ENCODE measurements at places on chromosomes 1 and 21. TPM values are rescaled to one million over a fixed set of nuclear protein-coding genes. Genes with fewer than 3 reads are reported as not detected.

GRCh38 chr1:79079770-79080169 lies 73.2 kb upstream of the ADGRL4 start:
- peak; percentile 90 for DNase-seq

GRCh38 chr1:242673652-242674051 lies 149.2 kb upstream of the PLD5 start:
- no peak for DNase-seq

Gene ILDR2
- under 0.01 TPM for total RNA-seq

Gene RAD54L
- total RNA-seq, result 26.0 TPM

- no peak for DNase-seq
These were observed 20.1 kb upstream of the ADAR start for GRCh38 chr1:154628121-154628405.

DNA sequence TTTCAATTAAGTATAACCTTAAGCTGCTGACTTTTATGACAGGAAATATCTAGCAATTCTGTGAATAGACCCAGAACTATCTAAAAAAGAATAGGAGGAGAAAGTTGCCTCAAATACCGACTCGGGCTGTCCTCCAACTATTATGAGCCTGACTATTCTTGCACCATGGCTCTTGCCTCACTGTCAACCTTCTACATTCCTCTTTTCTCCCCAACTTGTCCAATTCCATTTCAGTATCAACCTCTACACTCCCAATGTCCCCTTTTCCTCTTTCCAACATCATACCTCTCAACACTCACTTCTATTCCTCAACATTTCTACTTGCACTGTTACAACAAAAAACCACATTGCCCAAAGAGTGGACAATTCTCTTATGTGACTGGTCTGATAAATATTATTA lies 2.3 kb downstream of the ZZZ3 start:
- DNase-seq, result no peak

GRCh38 chr1:11719313-11720032 lies 16.5 kb upstream of the AGTRAP start:
- DNase-seq, result peak; percentile 69

GRCh38 chr1:60896701-60897363 lies 185.5 kb upstream of the NFIA start:
- DNase-seq, result no peak

Gene ARHGEF16
- 60.7 TPM for total RNA-seq

GRCh38 chr21:35720208-35720731 lies 340.1 kb downstream of the SETD4 start:
- DNase-seq, result no peak

DNA sequence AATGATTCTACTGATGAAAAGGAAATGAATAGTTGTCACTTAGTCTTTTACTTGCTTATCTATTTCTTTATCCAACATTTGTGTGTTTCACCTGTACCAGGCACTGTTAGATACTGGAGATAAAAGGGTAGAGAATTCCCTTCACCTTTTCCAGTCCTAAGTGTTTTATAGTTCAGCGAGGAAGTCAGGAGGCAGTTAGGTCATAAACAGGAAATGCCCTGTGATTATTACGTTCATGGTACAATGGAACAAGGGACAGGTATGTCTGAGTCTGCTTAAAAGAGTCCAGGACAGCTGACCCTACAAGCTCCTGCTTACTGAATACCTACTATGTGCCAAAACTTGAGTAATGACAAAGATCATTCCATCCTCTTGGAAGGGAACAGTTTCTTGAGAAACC lies 77.8 kb downstream of the TNR start:
- DNase-seq, result no peak

DNA sequence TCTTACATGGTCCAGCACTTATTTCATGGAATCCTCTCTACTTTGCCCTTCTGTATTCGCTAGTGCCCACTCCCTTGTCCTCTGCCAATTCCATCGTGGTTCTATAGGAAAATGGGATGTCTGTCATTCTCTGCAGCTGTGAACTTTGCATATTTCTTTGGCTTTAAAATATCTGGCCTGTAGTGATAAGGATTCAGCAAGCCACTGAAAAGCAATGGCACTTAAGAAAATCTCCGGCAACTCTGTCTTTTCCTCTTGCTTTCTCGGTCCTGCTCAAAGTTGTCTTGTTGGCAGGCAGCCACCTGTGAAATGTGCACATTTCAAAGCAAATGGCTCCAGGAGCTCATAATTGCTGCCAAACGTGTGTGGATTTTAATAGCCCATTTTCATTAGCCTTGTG lies 91.8 kb downstream of the CHD1L start:
- DNase-seq, result no peak

DNA sequence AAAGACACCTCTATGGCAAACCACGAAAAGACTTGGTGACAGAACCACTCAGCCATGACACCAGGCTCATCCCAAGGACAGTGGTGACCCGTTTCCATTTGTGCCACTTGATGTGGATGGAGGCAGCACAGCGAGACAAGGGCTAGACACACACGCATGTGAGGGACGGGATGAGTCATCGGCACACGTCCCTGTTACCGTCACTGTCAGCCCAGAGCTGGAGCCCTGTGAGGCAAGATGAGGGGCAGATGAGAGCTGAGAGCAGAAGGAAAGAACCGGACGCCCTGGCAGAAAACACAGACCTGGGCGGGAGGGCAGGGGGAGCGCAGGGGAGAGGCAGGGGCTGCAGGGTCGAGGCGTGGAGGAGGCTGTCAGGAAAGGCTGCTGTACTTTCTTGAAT lies 57.8 kb downstream of the SIK1 start:
- peak; percentile 35 for DNase-seq

- DNase-seq, result peak; percentile 4
These were observed 184.3 kb downstream of the PATJ start for GRCh38 chr1:61926597-61926996.

- DNase-seq, result no peak
These were observed 41.3 kb downstream of the FHAD1 start for GRCh38 chr1:15288173-15288926.

DNA sequence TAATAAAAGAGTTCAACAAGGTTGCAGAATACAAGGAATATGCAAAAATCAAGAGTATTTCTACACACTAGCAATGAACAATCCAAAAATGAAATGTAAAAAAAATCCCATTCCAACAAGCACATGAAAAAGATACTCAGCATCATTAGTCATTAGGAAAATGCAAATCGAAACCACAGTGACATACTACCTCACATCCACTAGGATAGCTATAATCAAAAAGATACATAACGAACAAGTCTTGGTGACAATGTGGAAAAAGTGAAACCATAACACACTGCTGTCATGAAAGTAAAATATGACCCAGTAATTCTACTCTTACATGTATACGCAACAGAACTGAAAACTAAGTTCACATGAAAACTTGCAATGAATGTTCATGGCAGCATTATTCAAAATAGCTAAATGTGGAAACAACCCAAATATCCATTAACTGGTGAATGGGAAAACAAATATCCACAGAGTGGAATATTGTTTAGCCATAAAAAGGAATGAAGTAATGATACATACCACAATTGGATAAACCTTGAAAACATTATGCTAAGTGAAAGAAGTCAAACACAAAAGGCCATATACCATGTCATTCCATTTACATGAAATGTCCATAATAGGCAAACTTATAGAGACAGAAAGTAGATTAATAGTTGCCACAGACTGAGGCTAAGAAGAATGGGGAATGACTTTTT lies 34.3 kb downstream of the PIK3R3 start:
- DNase-seq, result no peak

- DNase-seq, result peak; percentile 53
These were observed 2.7 kb downstream of the SERPINC1 start for GRCh38 chr1:173914366-173914871.

Gene TARS2
- total RNA-seq, result 56.2 TPM

- DNase-seq, result peak; percentile 76
These were observed 115.6 kb upstream of the SLC45A1 start for GRCh38 chr1:8202182-8202905.

DNA sequence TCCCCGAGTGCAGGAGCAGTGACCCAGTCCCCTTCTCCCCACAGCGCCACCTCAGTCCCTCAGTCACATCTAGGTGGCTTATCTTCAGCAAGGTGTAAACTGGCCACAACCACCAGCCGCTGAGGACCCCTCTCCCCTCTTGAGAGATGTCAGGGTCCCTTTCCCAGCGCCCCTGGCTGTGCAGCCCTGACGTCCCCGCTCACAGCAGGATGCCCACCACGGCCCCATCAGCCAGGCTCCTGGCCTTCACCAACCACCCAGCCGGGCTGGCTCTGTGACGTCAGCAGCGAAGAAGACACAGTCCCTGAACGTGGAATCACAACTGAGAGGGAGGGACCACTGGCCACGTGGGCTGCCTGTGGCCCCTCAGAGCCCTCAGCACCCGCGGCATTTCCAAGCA lies 249.4 kb downstream of the NPHP4 start:
- no peak for DNase-seq

DNA sequence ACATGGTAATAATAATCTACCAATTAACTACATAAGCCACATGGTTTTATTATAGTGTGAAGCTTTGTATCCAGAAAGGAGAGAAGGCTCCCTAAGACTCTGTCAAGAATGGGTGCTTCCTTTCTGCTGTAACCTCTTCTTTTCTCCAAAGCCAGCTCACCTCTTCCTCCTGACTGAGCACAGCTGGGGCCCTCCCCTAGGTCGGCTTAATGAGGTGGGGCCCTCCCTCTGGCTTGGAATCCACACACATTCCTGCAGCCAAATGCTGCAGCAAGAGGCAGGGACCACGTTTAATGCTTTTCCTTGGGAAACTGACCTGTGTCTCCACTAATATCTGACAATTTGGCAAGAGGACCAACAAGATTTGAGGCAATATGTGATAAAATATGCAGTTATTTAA lies 94.8 kb downstream of the DSCAM start:
- DNase-seq, result no peak

DNA sequence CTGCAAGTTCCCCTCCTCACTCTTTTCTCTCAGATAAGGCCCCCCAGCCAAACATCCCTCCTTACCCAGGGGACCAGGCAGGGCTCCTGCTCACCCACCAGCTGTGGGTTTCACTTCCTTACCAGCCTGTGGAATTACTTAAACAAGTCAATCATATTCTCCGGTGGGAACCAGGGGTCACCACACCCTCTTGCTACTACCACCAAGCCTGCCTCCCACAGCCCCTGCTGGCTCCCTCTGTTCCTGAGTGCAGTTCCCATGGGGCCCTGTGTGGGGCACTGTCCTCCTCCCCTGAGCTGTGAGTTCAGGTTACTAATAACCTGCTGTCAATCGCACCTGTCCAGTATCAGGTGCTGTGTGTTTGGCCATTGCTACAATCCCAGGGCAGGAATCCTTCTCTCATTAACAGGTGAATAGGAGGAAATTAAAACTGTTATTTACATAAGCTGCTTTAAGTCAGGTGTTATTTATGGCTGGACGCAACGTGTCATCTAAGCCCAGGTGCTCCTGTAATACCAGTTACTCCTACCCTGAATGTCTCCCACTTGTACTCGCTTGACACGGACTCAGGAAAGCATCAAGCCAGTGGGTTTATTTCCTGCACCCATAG lies 53.1 kb upstream of the LBR start:
- peak; percentile 85 for DNase-seq

Gene SAMSN1
- total RNA-seq, result not detected

- DNase-seq, result peak; percentile 77
These were observed 252.4 kb upstream of the KAZN start for GRCh38 chr1:14345946-14346550.

Gene ZNF593OS
- total RNA-seq, result not detected

DNA sequence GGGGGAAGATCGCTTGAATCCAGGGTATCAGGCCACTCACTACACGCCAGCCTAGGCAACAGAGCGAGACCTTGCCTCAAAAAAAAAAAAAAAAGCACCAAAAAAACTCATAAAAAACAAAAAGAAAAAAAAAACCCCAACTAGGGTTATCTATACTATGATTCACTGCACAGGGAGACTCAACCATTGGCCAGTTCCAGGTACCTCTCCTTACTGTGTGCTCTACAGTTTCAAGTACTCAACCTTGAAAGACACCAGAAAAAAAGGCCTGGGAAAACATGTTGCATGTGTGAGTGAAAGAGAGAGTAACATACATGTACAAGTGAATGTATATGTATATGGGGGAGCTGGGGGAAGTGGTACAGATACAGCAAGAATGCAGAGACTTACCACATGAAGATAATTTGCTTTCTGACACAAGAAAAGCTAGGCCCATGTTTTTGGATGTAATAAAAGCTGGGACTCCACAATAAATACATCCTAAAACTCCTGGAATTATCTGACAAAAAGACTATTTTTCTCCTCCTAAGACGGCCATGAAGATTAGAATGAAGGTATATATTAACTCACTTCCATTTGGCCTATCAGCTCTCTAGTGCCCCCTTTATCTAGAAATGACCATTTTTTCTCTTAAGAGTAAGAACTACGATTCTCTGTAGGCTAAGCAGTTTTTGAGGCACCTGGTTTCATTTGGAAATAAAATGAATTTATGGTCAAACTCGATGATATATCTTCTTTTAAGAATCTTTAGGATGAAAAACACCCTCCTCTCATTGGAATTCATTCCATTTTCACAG lies 52.2 kb downstream of the SLC27A3 start:
- DNase-seq, result no peak

DNA sequence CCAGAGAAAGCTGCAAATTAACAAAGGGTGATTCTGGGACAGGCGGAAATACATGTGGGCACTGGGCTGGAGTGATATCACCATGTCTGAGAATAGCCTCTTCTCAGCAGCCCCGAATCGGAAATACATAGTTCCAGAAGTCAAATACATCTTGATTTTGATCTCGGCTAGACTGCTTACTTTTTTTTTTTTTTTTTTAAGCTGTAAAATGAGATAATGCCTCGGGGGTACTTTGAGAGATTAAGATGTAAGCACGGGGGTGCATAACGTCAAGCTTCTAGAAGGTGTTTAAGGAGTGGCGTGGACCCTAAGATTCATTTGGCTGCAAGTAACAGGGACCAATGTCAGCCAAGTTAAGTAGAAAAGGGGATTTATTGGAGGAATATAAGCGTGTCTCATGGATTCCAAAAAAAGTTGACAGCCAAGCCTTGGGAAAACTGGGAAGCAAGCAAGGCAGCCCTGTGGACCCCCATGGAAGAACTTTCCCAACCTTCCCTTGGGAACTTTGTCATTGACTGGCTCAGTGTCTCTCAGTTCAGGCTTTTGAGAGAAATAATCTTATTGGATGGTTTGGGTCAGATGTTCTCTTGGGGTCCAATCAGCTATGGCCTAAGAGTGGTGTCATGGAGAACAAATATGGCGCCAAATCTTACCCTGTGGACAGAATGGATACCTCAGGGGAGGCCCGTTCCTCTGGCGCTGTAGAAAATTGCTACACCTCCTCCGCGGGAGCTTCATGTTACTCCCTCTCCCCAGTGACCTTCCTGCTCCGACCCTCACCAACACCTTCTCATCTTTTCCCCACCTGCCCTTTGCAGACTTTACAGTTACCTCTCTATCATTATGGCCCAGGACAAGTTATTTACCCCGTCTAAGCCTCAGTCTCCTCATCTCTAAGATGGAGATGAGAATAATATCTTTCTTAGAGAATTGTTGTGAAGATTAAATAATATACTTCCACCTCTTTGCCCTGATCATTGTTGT lies 186.6 kb downstream of the KAZN start:
- no peak for DNase-seq

GRCh38 chr1:175579956-175580750 lies 163.2 kb downstream of the TNR start:
- DNase-seq, result no peak
